ENCODE measurements at places on chromosomes 3 and 15. TPM values are rescaled to one million over a fixed set of nuclear protein-coding genes. Genes with fewer than 3 reads are reported as not detected.

- no peak for DNase-seq
Measured at GRCh38 chr3:99639579-99639978, 1.2 kb downstream of the COL8A1 start.

DNA sequence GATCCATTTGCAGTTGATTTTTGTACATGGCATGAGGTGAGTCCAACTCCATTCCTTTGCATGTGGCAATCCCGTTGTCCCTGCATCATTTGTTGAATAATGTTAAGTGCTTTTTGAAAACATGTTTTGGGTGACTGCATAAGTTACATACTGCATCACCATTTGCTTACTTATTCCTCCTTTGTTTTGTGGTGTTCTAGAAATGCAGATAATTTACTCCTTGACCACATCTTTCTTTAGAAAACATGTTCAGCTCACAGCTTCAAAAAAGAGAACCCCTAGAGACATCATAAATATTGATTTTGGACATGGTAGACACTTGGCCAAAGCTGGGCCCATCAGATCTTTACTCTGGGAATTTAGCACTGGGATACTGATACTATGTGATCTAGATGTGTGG is 135.3 kb upstream of the DAZL start:
- DNase-seq = no peak

DNA sequence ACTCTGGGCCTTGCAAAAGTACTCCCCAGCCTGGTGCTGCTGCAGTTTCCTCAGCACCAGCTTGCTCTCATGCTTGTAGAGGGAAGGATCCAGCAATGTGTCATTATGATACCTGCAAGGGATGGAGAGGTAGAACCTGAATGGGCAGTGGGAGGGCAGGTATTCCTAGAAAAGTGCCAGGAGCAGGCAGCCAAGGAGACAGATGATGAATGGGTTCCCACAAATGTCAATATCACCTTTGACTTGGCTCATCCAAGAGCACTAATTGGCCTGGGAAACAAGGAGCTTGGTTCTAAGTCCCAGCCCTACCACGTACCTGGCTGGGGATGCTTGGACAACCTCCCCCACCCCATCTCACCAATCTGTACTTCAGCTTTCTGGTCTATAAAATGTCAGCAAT is 9.4 kb downstream of the CILP start:
- DNase-seq = no peak

DNA sequence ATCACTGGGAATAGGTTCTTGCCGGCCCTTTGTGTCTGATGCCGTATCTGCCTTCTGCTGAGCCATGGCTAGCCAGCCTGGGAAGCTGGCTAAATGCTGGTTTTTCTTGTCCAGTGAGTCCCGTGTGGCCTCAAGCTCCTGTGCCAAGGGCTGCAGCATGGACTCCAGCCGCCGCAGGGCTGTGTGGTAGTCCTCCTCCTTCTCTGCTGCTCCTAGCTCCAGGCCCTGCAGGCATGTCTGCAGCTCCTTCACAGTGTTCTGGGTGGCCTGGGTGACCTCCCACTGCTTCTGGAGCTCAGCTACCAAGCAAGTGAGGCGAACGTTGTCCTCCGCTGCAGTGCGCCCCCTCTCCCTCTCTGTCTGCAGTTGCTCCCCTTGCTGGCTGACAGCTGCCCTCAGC is 24.9 kb downstream of the CXCR6 start:
- DNase-seq = peak; percentile 43

DNA sequence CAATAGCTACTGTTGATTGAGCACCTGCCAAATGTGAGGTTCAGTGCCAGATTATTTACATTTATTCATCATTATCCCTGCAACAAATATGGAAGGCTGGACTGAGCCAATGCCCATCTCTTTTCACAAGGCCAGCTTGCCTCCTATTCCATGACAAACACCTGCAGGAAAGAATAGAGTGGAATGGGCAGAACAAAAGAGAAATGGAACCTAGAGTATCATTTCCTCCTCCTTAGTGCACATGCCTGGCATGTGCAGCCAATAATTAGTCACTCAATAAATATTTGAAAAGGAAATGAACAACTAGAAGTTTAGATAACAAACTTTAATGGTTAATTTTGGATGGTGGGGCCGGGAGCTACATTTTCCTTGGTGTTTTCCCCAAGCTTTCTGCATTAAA is 61.4 kb upstream of the MYRIP start:
- DNase-seq = no peak

DNA sequence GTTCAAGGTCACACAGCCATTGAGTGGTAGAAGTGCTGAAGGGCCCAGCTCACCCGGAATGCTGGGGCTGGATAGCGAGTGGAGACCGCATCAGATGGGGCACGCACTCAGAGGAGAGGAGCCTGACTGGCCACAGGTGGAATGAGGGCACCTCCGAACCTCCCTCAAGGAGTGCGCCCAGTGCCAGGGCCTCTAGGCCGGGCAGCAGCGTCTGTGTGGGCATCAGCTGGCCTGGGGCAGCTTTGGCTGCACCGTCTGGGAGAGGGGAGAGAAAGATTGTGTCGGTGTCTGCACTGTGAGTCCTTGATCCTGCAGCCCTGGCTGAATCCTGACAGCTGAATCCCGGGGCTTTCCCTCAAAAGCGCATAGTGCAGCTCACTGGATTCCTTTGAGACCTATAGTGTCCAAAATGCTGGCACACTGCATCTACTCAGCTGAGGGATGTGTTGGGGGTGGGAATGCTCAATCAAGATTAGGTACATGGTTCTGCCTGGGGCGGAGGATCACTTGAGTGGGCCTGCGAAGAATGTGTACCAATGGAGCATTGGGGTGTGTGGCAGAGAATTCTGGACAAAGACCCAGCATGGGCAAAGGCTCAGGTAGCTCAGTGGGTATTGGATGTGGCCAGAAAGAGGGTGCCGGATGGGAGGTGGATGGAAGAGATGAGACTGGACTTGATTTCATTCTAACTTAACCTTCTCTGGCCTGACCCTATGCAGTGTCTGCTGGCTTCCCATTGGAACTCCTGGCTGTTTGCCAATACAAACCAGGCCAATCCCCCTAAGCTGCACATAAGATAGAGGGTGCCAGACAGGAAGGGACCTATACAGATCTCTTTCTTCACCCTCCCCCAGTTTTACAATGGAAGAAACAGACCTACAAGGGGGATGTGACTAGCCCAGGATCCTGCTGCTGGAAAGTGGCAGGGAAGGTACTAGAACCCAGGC is 950 bp downstream of the ANKDD1A start:
- no peak for DNase-seq

- no peak for DNase-seq
Measured at GRCh38 chr15:91491101-91491950, 362.2 kb upstream of the SLCO3A1 start.

- DNase-seq = no peak
Measured at GRCh38 chr15:64921711-64922110, 10.0 kb downstream of the ANKDD1A start.

- DNase-seq = no peak
Measured at GRCh38 chr3:48748754-48749153, 31.7 kb upstream of the IP6K2 start.

- DNase-seq = no peak
Measured at GRCh38 chr3:178206521-178206920, 329.7 kb upstream of the KCNMB2 start.

DNA sequence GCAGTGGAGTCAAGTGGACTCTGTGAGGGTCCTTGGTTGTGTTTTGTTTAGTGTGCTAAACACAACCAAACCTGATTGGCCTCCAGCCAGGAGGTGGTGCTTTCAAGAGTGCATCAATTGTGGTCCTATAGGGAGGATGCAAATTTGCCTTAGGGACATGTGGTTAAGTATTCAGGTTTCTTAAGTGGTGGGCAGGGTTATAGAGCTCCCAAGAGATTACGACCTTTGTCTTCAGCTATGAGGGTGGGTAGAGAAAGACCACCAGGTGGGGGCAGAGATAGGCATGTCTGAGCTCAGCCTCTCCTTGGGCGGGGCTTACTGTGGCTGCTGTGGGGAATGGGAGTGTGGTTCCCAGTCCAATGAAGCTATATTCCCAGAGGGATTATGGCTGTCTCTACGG is 186.6 kb downstream of the SQOR start:
- DNase-seq = no peak

GRCh38 chr15:90895571-90896117 is 7.5 kb upstream of the MAN2A2 start:
- DNase-seq = no peak

- DNase-seq = no peak
Measured at GRCh38 chr3:97763586-97764406, 762 bp upstream of the ARL6 start.

The CD47 gene
- total RNA-seq = 206 TPM

The AMIGO3 gene
- 4.0 TPM for total RNA-seq

The GOLGA6L4 gene
- total RNA-seq = 0.16 TPM

Data from SJSA1 (cell line).